ENCODE measurements at places on chromosomes 1 and 21. TPM values are rescaled to one million over a fixed set of nuclear protein-coding genes. Genes with fewer than 3 reads are reported as not detected.

Gene XCL1
- total RNA-seq = not detected

Gene CR1L
- not detected for total RNA-seq

Gene RAB3B
- under 0.01 TPM for total RNA-seq

Gene OR2W3
- total RNA-seq = 1.5 TPM

Gene KRTAP10-8
- not detected for total RNA-seq

Gene TRIM58
- 0.19 TPM for total RNA-seq

Gene HNRNPU
- total RNA-seq = 206 TPM

Gene RCSD1
- total RNA-seq = 17.7 TPM

Gene TMEM82
- not detected for total RNA-seq

Gene ALPL
- total RNA-seq = 6.4 TPM

Gene PDZK1IP1
- total RNA-seq = 9.7 TPM

Gene CASQ2
- total RNA-seq = 6.3 TPM

Gene CLDN17
- 0.53 TPM for total RNA-seq

Gene GCSAML
- 0.88 TPM for total RNA-seq

Gene TACSTD2
- total RNA-seq = 650 TPM

Gene CORT
- total RNA-seq = 0.83 TPM

Gene OR6N1
- total RNA-seq = not detected

All from esophagus squamous epithelium (tissue), 5 donors.